ENCODE measurements at places on chromosomes 1 and 21. TPM values are rescaled to one million over a fixed set of nuclear protein-coding genes. Genes with fewer than 3 reads are reported as not detected.

DNA sequence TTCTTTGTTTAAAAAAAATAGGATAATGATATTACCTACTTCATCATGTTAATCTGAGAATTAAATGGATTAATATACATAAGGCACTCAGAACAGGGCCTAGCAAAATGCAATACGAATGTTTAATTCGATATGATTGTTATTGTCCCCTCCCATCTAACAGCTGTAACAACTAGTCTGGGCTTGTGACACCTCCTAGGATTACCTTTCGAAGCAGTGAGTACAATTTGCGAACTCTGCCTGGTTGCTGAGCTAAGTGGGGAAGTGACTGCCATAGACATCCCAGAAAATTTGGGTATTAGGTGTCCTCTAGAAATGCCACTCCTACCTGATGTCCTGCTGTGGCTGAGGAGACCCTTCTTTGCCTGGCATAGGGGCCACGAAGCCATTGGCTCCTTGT, 3.0 kb downstream of the RASSF5 start:
- DNase-seq = no peak

- DNase-seq = no peak
These were observed 19.1 kb downstream of the CD84 start for GRCh38 chr1:160560045-160560705.

The SLC16A4 gene
- 8.6 TPM for total RNA-seq

The NCF2 gene
- total RNA-seq = 9.1 TPM

Measured in esophagus muscularis mucosa (tissue), 4 donors.